Activated CD4-positive, alpha-beta T cell treated with anti-CD3 and anti-CD28 coated beads, Interleukin-2, amount 10 ng/mL, durations not matched to agents 24 days and 14 days (primary cell): ENCODE measurements at places on chromosomes 7 and 10. TPM values are rescaled to one million over a fixed set of nuclear protein-coding genes. Genes with fewer than 3 reads are reported as not detected.

HECW1 gene
- total RNA-seq = not detected in 2 replicates

PLCE1 gene
- total RNA-seq = not detected in 2 replicates

CRPPA gene
- 1.1 and 1.3 TPM in 2 replicates for total RNA-seq

NEUROG3 gene
- total RNA-seq = not detected in 2 replicates

TSPAN12 gene
- not detected in 2 replicates for total RNA-seq

HYCC1 gene
- 33.7 and 41.5 TPM in 2 replicates for total RNA-seq

COL1A2 gene
- total RNA-seq = 6.0 and 6.5 TPM in 2 replicates

TEX36 gene
- total RNA-seq = not detected in 2 replicates

CDCA7L gene
- total RNA-seq = 111 and 114 TPM in 2 replicates

CSGALNACT2 gene
- total RNA-seq = 24.7 and 25.9 TPM in 2 replicates

STAG3 gene
- 23.7 TPM in 2 replicates for total RNA-seq

DPP6 gene
- not detected in 2 replicates for total RNA-seq

SSC4D gene
- 0.77 and 0.80 TPM in 2 replicates for total RNA-seq
